NCI-H1092 treated with DMSO at 0.1 percent for 48 hours (cell line): ENCODE measurements at places on chromosomes 6 and 20.

DNA sequence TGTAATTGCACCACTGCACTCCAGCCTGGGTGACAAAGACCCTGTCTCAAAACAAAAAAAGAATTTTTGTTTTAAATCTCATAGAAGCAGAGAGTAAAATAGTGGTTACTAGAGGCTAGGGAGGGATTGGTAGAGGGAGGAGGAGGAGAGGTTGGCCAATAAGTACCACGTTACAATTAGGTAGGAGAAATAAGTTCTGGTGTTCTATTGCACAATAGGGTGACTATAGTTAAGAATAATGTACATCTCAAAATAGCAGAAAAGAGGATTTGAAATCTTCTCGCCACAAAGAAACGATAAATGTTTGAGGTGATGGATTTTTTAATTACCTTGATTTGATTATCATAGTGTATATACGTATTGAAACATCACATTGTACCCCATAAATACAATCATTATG is 27.1 kb upstream of the TOP1 start:
- no peak for DNase-seq

DNA sequence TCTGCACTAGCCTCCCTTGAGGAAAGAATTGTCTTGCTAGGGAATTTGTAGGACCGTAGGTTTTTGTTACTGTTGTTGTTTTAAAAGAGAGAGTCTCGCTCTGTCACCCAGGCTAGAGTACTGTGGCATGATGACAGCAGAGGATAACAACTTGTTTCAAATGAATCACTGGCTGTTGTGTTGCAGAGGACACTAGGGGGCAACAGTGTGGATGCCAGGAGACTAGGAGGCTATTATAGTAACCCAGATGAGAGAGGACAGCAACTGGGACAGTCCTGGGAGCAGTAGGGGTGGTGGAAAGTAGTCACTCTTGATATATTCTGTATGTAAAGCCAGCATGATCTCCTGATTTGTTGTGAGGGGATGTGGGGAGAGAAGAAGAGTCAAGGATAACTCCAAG is 41.8 kb upstream of the LAMA4 start:
- no peak for DNase-seq

DNA sequence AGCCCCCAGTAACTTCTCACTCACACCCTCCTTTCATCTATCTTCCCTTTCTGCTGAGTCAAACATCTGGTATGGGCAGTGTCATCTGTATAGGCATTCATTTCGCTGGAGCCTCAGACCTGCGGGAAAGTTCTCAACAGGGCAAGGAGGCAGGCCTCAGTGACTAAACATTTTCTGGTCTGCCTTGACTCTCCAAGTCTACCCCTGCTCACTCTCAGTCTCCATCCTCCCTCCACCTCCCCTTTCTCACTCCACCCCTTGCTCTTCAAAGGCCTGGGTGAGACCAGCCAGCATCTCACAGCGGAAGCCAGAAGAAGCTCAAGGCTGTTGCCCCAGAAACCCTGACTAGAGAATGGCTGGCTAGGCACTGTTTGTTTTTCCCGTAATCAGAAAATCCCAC is 105.0 kb upstream of the BEND6 start:
- DNase-seq, result no peak

DNA sequence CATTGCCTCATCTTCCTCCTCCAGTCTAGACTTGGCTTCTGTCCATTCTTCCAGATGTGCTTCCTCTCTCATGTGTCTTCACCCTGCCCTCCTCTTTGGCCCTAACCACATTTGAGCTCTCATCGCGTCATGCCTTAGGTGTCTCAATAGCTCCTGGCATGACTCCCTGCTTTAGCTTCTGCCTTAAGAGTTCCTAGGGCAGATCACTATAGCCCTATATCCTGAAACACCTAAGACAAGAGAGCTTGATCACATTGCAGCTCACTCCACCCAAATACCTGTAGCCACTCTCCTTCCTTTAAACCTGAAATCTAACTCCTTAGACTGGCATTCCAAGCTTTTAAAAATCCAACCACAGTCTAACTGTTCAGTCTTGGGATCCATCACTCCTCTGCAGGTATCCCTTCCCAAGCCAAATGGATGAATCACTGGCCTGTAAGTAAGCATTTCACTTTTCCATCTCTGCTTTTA is 69.0 kb upstream of the STXBP5 start:
- no peak for DNase-seq

DNA sequence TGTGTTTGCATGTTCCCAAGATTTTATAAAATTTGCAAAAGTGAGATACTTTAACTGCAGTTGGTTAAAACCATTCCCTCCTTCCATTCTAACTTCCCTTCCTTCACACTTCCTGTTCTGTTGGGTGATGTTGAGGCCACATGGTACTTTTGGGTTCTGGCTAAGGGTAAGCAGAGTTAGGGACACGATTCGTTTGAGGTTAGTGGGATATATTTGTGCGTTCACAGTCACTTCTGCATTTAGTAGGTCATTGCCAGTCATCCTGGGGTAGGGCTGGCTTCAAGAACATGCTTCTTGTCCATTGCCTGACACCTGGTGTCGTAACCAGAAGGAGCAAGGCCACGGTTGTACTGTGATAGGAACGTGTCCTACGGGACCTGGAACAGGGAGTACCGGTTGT is 340.1 kb downstream of the ZFAND3 start:
- DNase-seq, result no peak

DNA sequence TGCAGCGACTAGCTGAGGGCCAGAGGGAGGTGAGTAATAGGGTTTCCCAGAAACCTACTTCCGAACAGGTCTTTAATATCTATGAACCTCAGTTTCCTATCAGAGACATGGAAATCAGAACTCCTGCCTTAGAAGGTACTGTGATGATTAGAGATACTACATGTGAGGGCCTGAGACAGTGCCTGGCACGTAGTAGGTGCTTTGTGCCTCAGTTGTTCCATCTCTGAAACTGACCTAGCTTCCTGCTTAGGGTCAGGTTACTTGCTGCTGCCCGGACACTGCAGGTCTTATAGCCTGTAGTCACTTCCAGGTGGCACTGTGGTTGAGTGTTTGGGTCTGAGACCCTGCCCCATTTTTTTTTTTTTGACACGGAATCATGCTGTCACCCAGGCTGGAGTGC is 20.9 kb downstream of the RAB44 start:
- DNase-seq, result no peak

DNA sequence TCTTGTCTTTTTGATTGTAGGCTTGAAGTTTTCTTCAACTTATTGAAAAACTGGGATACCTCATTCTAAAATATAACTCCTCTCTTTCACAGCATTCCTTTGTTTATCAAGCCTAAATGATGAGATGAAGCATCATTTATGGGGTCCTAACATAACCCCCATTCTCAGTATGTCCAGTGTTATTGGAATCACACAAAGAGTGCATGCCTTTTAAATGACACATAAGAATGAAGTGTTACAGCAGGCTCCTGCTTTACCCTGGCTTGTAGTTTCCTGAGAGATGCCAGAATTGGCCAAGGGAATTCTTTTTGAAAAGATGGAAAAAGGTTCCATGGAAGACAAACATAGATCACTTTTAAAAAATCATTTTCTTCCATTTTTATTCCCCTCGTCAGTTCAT is 502.4 kb downstream of the BCKDHB start:
- no peak for DNase-seq

- no peak for DNase-seq
These were observed 6.2 kb upstream of the DDX43 start for GRCh38 chr6:73388433-73388799.

- DNase-seq, result no peak
These were observed 138.0 kb downstream of the HFE start for GRCh38 chr6:26224940-26225847.

DNA sequence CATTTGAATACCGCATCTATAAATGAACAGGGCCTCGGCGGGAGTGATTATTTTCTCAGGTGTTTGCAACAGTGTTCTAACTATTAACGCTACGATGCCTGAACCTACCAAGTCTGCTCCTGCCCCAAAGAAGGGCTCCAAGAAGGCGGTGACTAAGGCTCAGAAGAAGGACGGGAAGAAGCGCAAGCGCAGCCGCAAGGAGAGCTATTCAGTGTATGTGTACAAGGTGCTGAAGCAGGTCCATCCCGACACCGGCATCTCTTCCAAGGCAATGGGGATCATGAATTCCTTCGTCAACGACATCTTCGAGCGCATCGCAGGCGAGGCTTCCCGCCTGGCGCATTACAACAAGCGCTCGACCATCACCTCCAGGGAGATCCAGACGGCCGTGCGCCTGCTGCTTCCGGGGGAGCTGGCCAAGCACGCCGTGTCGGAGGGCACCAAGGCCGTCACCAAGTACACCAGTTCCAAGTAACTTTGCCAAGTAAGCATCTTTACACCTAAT is 70.9 kb downstream of the HFE start:
- DNase-seq, result no peak

GRCh38 chr20:48761023-48761785 is 66.6 kb downstream of the PREX1 start:
- no peak for DNase-seq

- DNase-seq, result no peak
These were observed 34.2 kb upstream of the DLGAP4 start for GRCh38 chr20:36271639-36272546.

- DNase-seq, result peak; percentile 21
These were observed 38.8 kb downstream of the SRC start for GRCh38 chr20:37384683-37385174.

DNA sequence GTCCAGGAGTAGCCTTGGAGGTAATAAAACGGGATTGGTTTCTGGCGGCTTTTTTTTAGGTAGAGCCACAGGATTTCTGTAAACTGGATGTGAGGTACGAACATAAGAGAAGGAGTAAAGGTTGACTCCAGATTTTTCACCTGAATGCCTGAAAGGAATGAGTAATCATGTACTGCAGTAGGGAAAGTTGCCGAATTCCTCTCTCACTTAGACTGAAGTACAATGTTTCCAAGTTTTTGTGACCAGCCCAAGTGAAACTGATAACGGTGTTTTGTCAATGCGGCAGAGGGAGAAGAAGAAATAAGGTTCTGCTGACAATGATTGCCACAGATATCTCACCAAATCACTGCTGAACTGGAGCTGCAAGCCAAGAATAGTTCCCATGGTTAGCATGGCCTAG is 75.0 kb downstream of the VTA1 start:
- no peak for DNase-seq

- DNase-seq, result no peak
These were observed 81.7 kb downstream of the YTHDF1 start for GRCh38 chr20:63134201-63134612.

GRCh38 chr6:154319231-154319858 is 37.3 kb downstream of the IPCEF1 start:
- peak; percentile 2 for DNase-seq

DNA sequence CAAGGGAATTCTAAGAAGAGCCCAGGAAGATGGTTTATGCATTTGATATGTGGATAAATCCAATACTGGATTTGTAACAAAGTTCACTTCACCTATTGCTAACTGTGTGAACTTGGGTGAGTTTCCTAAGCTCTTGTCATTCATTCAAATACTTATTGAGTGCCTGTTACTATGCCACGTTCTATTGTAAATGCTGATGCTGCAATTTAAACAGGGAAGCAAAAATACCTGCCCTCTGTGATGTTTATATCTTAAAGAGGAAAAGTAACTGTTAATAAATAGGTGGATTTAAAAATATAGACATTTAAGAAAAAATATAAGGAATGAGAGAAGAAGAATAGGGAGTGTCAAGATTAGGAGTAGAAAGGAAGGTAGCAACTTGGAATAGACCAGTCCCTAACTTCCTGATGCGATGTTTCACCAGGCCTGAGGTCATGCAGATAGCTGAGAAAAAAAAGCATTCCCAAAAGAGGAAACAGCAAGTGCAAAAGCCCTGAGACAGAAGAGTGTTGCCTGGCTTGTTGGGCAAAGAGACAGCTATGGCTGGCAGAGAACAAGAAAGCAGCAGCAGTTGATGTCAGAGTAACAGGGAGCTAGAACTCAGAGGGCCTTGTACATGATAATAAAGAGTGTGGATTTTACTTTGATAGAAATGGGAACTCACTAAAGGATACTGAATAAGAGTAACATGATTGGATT is 54.3 kb upstream of the TCF21 start:
- DNase-seq, result no peak

GRCh38 chr6:128112494-128112893 is 211.6 kb upstream of the THEMIS start:
- DNase-seq, result no peak

- no peak for DNase-seq
These were observed 28.1 kb downstream of the TOX2 start for GRCh38 chr20:43942667-43943285.

- no peak for DNase-seq
These were observed 95.3 kb upstream of the SNX9 start for GRCh38 chr6:157727629-157728182.

- no peak for DNase-seq
These were observed 22.1 kb downstream of the SLC35A1 start for GRCh38 chr6:87494761-87495422.

DNA sequence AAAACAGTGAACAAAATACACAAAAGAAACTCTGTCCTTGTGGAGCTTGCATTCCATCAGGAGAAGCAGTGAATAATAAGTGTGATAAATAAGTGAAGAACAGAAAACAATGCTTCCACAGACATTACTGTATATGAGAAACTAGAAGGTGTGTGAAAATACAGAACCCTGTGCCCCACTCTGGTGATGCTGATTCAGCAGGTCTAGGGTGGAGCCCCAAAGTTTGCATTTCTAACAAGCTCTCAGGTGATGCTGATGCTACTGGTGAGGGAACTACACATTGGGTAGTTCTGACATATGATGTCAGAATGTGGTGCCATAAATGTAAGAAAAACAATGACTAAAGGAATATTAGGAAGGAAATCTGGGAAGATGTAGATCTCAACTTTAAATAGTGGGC is 601.4 kb upstream of the BTBD3 start:
- DNase-seq, result no peak
